Placental epithelial cell (primary cell): ENCODE measurements at places on chromosomes 5 and 9. TPM values are rescaled to one million over a fixed set of nuclear protein-coding genes. Genes with fewer than 3 reads are reported as not detected.

The OLFM1 gene
- total RNA-seq: 0.39 and 1.2 TPM in 2 replicates

The MED10 gene
- 7.9 and 9.0 TPM in 2 replicates for total RNA-seq

The PLAC8L1 gene
- not detected in 2 replicates for total RNA-seq

The FRMD3 gene
- total RNA-seq: under 0.01 and 0.98 TPM in 2 replicates

The SEMA4D gene
- 34.2 and 45.3 TPM in 2 replicates for total RNA-seq

The SOX30 gene
- total RNA-seq: not detected in 2 replicates

The NPR2 gene
- 9.0 and 23.6 TPM in 2 replicates for total RNA-seq

The NAA35 gene
- total RNA-seq: 28.7 and 36.1 TPM in 2 replicates

The SLC23A1 gene
- total RNA-seq: not detected in 2 replicates

The ANKRD55 gene
- not detected in 2 replicates for total RNA-seq

The PDE6A gene
- total RNA-seq: 0.11 TPM in 1 of 2 replicates, not detected in the other

The LCP2 gene
- total RNA-seq: not detected in 2 replicates

The CD72 gene
- 1.2 and 3.5 TPM in 2 replicates for total RNA-seq

The PRDM9 gene
- not detected in 2 replicates for total RNA-seq

The TMEM252 gene
- not detected in 2 replicates for total RNA-seq

The GLRA1 gene
- total RNA-seq: not detected in 2 replicates

The ENC1 gene
- total RNA-seq: 12.6 and 22.2 TPM in 2 replicates

The BARHL1 gene
- total RNA-seq: not detected in 2 replicates

The PAEP gene
- not detected in 2 replicates for total RNA-seq

The GOLPH3 gene
- 47.9 and 82.2 TPM in 2 replicates for total RNA-seq

The GABRP gene
- total RNA-seq: 1,966 and 2,414 TPM in 2 replicates

The SMAD5 gene
- 45.5 and 45.9 TPM in 2 replicates for total RNA-seq

The RANBP3L gene
- not detected in 2 replicates for total RNA-seq

The GABBR2 gene
- 0.76 TPM in 1 of 2 replicates, not detected in the other for total RNA-seq

The SH3RF2 gene
- total RNA-seq: 14.1 and 60.9 TPM in 2 replicates

The TYRP1 gene
- total RNA-seq: 0.33 and 0.79 TPM in 2 replicates

The PDLIM4 gene
- total RNA-seq: 39.3 and 132 TPM in 2 replicates

The C9orf152 gene
- not detected in 2 replicates for total RNA-seq

The IFNA13 gene
- total RNA-seq: under 0.01 TPM in 1 of 2 replicates, not detected in the other

The GHR gene
- total RNA-seq: 0.79 and 3.8 TPM in 2 replicates

The NR5A1 gene
- total RNA-seq: not detected in 2 replicates

The TMEFF1 gene
- total RNA-seq: 0.22 and 0.39 TPM in 2 replicates

The DBH gene
- total RNA-seq: not detected in 2 replicates

The HAVCR1 gene
- total RNA-seq: not detected in 2 replicates

The BARX1 gene
- 0.39 TPM in 1 of 2 replicates, not detected in the other for total RNA-seq

The DNM1 gene
- 5.6 and 33.4 TPM in 2 replicates for total RNA-seq

The FBXL7 gene
- 6.9 and 7.9 TPM in 2 replicates for total RNA-seq

The NSG2 gene
- not detected in 2 replicates for total RNA-seq

The CARD9 gene
- total RNA-seq: 4.7 and 7.4 TPM in 2 replicates

The ANKRD18A gene
- total RNA-seq: under 0.01 TPM in 1 of 2 replicates, not detected in the other

The HTR1A gene
- total RNA-seq: not detected in 2 replicates

The ANKRD34B gene
- total RNA-seq: under 0.01 TPM in 1 of 2 replicates, not detected in the other

The SCGB3A2 gene
- 1.2 TPM in 1 of 2 replicates, not detected in the other for total RNA-seq

The PAX5 gene
- total RNA-seq: not detected in 2 replicates

The TRIM36 gene
- 0.98 TPM in 1 of 2 replicates, not detected in the other for total RNA-seq

The LECT2 gene
- total RNA-seq: not detected in 2 replicates

The CARD19 gene
- total RNA-seq: 21.6 and 32.0 TPM in 2 replicates
